ENCODE measurements at places on chromosomes 4 and X.

- no peak for DNase-seq
Observed at GRCh38 chrX:18582910-18583493, 88.9 kb downstream of the RS1 start.

GRCh38 chr4:156838761-156839160 is 132.8 kb downstream of the PDGFC start:
- DNase-seq, result no peak

DNA sequence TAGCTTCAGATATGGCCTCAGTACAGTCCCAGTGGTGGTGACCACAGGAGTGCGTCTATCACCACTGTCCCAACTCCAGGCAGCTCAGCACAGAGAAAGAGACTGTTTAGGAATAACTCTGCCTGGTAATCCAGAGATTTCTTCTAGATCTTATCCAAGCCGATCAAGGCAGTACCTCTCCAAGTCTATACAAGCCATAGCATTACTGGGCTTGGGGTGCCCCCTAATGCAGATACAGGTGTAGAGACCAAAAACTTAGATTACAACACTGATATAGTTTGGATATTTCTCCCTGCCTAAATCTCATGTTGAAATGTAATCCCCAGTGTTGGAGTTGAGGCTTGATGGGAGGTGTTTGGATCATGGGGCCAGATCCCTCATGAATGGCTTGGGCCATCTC is 100.9 kb downstream of the PTCHD1 start:
- no peak for DNase-seq

DNA sequence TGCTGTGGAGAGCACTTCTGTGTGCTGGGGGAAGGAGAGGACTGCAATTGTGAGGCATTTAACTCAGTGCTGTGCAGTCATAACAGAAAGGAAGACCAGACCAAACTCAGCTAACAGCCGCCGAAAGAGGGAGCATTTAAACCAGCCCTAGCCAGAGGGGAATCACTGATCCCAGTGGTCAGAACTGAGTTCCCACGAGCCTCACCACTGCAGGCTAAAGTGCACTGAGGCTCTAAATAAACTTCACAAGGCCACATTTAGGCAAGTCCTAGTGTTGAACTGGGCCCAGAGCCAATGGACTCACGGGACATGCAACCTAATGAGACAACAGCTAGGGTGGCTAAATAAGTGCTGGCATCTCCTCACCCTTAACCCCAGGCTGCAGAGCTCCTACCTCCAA is 20.4 kb downstream of the IQCM start:
- DNase-seq, result no peak

- peak; percentile 90 for DNase-seq
Observed at GRCh38 chrX:2320580-2321327, 180.0 kb downstream of the DHRSX start.

DNA sequence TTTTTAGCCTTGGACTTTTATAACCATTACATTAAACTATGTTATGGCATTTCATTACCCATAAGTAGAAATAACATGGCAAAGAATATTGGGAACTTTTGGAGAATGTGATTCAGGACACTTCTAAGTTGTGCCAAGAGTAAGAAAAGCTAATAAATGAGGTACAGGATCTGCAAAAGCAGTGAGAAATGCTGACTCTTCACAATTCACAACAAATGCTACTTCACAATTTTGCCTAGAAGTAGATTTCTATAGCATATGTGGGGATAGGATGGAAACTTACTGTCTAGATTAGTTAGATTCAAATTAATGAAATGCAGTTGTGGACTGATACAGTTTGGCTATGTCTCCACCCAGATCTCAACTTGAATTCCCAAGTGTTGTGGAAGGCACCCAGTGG is 173.7 kb downstream of the COMMD8 start:
- DNase-seq, result no peak

- DNase-seq, result no peak
Observed at GRCh38 chr4:85966373-85966772, 393.5 kb downstream of the MAPK10 start.

DNA sequence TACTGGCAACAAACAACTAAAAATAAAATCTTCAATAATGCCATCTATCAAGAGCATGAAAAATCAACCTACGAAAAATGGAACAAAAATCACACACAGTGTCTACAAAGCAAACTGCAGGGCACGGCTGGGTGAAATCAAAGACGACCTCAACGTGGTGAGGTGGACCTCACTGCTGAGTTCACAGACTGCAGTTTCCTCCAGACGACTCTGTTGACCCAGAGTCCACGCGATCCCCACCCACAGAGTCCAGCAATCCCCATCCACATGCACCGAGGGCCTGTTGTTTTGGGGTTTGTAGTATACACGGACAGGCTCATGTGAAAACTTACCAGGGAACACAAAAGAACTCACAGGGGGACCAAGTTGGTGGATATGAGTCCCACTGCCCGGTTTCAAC is 31.1 kb upstream of the GTPBP6 start:
- DNase-seq, result no peak

GRCh38 chr4:113114884-113115283 is 65.4 kb downstream of the ANK2 start:
- no peak for DNase-seq

GRCh38 chrX:21958916-21959315 is 18.4 kb downstream of the SMS start:
- DNase-seq, result no peak

GRCh38 chrX:78979789-78980464 is 34.7 kb downstream of the P2RY10 start:
- no peak for DNase-seq

DNA sequence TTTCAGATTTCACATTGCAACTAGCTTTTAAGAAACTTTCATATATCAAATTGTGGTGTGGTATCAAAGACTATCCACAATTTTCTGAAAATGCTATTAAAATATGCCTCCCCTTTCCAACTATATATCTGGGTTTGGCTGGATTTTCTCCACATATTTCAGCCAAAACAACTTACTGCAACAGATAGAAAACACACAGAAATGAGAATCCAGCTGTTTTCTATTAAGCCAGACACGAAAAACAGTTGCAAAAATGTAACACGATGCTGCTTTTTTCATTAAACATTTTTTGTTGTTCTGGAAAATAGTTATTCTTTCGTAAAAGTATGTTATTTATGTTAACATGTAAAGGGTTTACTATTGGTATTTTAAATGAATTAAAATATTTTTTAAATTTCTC is 33.1 kb downstream of the DCTD start:
- DNase-seq, result no peak

GRCh38 chr4:165055601-165056000 is 1.9 kb downstream of the TRIM75 start:
- no peak for DNase-seq

GRCh38 chrX:120749141-120749846 is 119.4 kb upstream of the C1GALT1C1 start:
- DNase-seq, result peak; percentile 2

- no peak for DNase-seq
Observed at GRCh38 chr4:6201580-6202091, 1.3 kb upstream of the JAKMIP1 start.

DNA sequence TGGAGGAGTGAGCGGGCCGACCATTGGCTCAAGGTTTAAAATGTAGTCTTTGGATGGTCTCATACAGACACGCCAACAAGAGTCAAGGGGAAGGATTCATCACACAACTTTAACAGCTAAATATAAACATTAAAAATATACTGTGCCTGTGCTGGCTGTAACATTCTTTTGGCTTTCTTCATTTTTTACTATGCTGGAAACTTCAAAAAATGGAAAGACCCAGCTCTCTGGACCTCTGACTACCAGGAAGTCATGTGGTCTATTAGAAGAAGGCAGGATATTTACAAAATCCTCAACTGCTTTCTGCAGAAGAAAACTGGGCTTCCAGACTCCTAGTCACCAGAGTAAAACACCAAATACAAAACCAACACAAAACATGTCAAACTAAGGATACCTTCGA is 49.8 kb upstream of the KLF3 start:
- no peak for DNase-seq

DNA sequence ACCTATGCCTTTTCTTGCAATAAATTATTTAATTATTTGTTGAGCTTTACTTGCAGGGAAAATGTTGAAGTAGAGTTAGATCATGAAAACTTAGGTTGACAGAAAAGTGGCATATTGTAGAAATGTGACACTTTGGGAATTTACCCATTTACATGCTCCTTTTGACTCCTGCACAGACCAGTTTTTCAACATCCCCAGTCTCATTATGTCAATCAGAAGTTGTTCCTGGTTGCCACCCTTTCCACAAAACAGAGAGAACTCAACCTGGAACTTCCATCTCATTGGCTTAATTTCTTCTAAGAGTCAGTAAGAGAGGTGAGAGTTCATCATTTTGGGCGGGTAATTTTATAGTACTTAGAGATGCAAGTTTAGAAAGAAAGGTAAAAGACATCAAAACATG is 284.6 kb upstream of the ANKRD50 start:
- no peak for DNase-seq

DNA sequence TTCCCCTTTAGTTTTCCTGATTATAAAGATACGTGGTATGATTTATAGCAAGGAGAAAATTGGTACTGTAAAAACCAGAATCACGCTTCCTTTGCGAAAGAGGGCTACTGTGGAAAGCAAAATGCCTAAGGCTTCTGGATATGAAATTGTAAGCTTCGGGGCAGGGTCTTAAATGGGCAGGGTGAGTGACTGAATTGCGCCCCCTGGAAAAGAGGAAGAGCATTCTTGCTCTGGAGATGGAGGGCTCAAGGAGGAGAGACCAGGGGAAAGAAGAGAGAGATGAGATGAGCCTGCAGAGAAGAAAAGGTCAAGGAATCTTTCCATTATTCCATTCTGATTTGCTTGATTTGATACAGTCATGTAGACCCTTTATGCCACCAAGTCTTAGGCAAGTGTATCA is 13.1 kb upstream of the ETNPPL start:
- DNase-seq, result no peak

DNA sequence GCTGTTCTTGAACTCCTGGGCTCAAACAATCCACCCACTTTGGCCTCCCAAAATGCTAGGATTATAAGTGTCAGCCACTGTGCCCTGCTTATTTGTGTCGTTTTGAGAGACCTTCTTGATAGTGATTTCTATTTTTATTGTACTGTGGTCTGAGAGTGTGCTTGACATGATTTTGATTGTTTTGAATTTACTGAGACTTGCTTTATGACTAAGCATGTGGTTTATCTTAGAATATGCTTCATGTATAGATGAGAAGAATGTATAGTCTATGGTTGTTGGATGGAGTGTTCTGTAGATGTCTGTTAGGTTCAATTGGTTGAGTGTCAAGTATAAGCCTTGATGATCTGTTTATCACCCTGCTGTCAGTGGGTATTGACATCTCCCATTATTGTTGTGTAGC is 789.3 kb downstream of the IL1RAPL1 start:
- DNase-seq, result no peak

GRCh38 chr4:17112292-17112659 is 213.8 kb upstream of the LDB2 start:
- no peak for DNase-seq

DNA sequence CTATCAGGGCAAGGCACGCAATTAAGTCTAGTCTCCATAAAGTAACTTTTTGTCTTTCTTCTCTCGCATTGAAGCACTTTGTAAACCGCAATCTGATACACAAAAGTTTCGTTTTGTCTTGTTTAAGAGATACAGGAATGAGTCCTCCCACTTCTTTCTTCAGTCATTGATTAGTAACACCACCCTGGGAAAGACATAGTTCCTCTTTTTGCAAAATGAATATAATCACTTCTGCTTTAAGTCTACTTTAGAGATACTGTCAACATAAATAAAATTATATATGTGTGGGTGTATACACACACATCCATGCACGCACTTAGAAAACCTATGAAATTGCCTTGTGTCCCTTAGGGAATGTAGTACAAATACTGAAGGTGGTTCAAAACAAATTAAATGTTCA is 11.7 kb downstream of the COQ2 start:
- no peak for DNase-seq

DNA sequence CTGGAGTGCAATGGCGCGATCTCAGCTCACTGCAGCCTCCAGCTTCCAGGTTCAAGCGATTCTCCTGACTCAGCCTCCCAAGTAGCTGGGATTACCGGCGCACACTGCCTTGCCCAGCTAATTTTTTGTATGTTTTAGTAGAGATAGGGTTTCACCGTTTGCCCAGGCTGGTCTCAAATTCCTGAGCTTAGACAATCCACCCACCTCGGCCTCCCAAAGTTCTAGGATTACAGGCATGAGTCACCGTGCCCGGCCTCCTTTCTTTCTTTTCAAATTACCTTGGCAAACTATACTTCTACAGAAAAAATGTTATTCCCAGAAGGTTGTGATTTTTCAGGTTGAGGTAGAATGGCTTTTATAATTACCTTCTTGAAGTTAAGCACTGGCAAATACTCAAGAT is 321.9 kb upstream of the PRPS2 start:
- no peak for DNase-seq

- DNase-seq, result no peak
Observed at GRCh38 chrX:136347706-136348105, 46.9 kb downstream of the ADGRG4 start.

DNA sequence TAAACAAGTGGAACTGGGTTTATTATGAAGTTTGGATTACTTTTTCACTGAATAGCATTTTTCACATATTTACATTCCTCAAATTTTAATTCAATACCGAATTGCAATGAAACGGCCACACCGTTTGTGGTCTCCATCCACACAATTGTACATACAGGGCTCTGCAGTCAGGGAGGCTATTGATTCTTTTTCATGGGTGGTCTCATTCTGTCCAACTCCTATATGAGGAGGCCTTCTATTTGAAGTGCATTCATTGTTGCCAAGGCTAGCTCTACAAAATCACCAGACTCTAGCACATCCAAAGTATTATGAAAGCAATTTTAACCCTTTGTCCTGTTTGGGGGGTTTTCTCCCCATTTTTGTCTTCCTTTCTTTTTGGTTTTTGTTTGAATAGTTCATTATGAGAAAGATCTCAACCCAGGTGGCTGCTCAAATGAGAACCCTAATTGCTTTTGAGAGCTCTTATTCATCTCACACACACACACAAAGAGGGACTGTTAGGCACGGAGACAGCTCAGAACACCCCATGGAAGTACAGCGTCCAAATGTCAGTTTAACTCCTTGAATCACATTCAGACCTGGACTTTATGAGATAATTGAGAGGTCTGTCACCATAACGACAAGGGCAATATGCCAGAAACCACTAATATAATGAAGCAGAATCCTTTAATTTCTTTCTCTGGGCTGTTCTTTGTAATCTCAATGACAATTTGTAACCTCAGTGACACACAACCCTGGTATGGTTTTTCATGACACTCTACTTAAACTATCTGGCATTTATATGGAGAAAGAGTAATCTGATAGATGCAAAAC is 79.4 kb downstream of the NLGN4X start:
- DNase-seq, result no peak

DNA sequence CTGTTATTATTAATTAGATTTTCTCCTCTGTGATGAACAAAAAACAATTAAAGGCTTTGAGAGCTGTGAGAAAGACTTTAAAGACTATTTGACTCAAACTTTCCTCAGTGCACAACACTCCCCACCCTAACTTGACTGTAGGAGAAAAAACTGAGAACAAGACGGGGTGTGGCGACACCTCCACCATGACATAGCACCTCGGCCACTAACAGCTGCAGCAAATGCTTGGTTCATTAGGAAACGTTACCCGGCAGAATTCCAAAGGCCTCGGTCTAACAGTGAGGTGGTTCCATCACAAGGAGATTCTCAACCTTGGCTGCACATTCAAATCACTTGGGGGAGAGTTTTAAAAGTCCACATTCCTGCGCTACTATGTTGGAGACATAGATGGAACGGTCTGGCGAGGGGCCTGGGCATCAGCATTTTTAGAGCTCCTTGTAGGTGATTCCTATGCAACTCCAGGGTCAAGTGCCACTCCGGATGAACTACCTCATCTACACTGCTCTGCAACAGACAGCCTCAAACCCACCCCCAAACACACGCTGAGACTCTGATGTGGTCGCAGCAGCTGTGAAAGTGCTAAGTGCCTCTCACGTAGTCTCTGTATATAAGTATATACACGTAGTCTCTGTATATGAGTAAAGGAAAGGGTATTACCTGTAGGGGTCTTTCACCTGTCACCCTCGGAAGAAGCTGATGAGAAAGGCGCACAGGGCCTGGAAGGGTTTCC is 1.0 kb downstream of the FGFBP2 start:
- DNase-seq, result peak; percentile 5
